ENCODE measurements at places on chromosomes 16 and 17.

- no peak for DNase-seq
Observed at GRCh38 chr17:15928286-15928785, 16.6 kb upstream of the ADORA2B start.

DNA sequence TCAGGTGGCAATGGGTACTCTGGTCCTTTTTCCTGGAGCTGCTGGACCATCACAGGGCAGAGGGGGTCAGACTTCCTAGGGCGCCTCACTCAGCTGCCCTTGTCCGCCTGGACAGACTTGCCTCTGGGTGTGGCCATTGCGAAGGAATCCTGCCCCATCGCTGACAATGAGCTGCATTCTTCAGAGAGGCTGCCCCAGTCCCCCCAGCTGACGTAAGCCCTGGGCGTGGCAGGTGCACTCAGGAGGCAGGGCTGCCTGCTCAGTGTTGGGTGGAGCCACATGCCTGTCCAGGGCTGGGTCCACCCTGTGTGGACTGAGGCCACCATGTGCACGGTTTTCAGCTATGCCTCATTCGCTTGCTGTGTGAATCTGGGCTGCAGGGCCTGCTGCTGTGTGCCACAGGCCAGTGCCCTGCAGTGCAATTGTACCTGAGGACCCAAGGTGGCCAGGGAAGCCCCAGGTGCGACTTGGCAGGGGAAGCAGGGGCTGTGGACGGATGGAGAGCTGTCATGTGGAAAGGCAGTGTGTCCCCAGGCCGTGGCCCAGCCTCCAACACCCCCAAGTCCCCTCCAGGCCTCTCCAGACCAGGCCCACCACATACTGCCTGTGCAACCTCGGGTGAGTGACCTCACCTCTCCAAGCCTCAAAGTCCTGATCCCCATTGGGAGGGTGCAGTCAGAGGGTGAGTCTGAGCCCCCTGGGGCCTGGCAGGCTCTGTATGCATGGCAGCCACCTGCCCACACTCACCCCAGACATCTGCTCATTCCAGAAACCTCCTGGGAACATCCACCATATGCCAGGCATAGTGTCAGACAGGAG, 14.0 kb upstream of the MPRIP start:
- DNase-seq = peak; percentile 100

DNA sequence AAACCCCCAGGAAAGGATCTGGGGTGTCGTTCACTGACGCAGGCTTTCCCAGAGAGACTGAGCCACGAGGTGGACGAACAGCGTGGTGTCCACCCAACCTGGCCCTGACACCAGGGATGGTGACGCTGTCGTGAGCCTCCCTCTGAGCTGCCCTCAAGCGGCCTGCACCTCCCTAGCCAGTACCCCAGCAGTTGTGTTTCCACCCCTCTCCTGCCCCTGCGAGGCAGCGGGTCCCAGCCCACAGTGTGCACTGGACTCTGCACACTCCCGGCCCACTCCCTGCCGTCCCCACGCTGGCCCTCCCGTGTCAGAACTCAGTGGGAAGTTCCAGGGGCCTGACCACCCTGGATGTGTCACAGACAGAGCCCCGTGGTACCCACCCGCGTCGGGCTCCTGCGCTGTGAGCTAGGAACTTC, 39.8 kb downstream of the CBFA2T3 start:
- DNase-seq = no peak

DNA sequence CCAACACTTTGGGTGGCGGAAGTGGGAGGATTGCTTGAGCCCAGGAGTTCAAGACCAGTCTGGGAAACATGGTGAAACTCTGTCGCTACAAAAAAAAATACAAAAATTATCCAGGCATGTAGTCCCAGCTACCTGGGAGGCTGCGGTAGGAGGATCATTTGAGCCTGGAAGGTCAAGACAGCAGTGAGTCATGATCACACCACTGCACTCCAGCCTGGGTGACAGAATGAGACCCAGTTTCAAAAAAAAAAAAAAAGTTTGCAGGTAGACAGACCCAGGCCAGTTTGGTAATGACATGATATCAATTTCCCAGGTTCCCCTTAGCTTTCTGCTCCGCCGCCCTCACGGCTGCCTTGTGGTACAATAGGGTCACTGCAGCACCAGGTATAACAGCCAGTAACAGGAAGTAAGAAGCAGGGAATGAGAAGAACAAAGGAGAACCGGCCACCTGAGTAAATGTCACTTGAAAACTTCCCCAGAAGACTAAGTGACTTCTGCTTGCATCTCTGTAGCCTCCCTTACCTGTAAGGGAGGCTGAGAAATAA, 201.2 kb upstream of the HSBP1 start:
- no peak for DNase-seq

DNA sequence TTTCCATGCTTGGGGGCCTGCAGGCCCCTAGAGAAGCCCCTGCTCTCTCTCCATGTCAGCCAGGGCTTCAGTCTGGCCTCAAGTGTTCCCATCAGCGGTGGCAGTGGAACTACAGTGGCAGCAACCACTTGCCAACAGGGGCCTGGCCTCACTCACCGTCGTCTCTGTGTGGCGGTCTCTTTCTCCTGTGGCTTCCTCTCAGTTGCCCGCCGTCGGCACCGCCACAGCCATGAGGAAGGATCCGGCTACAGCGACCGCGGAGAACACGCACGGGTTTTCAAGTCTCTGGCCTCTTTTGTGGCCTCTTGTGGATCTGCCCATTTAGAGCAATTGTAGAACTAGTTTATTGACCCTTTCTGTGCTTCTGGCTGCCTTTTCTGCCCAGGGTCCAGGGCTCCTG, 8.5 kb downstream of the ARMC7 start:
- no peak for DNase-seq

DNA sequence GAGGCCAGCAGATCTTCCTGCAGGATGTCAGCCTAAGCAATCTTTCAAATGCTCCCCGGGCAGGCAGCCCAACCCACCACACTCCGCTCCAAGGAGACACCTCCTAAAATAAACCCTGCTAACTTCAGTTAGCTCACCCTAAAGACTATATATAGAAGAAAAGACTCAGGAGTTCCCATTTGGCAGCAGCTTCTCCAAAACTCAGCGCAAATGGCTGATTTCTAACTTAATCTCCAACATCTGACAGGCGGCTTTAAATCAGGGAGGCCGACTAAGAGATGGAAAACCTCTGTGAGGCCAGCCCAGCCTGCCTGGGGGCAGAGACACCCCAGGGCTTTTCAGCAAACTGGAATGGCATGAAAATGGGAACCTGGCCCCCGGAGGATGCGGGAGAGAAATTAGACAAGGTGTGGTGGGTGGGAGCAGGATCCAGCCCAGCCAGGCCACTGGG, 91.6 kb downstream of the XYLT1 start:
- no peak for DNase-seq

- DNase-seq = no peak
Observed at GRCh38 chr16:85898521-85899442, at the start of gene IRF8. Gene IRF8 (plus strand): TSS chr16:85899162. CDS start chr16:85903016, 3,854 bp downstream.

DNA sequence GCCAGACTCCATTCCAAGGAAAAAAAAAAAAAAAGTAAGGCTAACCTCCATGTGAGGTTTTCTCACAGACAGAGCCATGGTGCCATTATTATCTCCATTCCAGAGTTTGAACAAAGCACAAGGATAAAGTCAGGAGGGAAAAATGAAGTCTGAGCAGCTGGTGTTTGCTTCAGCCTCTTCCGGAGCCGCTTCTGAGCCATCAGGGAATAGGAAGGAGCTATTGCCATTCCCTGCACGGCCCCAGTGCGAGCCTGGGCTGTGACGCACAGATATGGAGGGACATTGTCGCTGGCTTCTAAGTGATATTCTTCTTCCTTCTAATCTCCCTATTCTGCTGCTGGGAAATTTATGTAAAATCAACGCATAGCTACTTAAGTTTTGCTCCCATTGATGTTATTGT, 69.5 kb upstream of the PIRT start:
- DNase-seq = no peak
